Activated CD4-positive, alpha-beta T cell treated with anti-CD3 and anti-CD28 coated beads for 48 hours (primary cell): ENCODE measurements at places on chromosomes 3 and 15.

DNA sequence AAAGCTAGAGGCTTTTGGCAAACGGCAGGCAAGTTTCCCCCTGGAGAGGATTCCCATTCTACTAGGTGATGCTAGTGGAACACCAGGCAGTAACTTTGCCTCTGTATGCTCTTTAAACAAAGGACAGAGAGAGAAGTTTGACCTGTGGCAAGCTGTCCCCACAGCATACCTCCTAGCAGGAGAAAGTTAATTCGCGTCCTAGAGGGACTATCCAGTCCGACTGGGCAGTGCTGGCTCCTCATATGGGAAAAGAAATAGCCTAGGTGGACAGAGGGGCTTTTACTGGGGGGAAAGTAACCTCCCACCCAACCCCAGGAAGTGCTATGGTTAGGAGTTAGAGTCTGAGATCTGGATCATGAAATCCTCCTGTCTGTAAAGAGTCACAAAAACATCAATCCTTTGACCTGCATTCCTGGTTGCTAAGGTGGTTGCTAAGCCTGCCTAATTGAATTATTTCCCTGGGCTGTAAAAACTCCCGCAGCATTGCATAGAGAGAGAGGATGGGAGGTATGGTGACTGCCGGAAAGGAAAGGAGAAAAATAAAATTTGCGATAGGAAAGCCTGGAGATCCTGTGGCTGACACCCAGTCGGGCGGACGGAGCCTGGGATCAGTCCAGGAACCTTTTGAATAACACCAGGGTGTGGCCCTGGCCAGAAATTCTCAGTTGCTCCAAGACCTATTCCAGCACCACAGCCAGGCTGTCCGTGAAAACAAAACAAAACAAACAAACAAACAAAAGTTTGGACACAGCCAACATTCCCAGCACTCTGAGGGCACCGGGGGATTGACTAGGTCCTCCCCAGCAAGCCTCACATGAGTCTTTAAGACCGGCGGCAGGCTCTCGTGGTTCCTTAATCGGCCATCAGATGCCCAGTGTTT is 67.7 kb upstream of the ATP11B start:
- DNase-seq: no peak

DNA sequence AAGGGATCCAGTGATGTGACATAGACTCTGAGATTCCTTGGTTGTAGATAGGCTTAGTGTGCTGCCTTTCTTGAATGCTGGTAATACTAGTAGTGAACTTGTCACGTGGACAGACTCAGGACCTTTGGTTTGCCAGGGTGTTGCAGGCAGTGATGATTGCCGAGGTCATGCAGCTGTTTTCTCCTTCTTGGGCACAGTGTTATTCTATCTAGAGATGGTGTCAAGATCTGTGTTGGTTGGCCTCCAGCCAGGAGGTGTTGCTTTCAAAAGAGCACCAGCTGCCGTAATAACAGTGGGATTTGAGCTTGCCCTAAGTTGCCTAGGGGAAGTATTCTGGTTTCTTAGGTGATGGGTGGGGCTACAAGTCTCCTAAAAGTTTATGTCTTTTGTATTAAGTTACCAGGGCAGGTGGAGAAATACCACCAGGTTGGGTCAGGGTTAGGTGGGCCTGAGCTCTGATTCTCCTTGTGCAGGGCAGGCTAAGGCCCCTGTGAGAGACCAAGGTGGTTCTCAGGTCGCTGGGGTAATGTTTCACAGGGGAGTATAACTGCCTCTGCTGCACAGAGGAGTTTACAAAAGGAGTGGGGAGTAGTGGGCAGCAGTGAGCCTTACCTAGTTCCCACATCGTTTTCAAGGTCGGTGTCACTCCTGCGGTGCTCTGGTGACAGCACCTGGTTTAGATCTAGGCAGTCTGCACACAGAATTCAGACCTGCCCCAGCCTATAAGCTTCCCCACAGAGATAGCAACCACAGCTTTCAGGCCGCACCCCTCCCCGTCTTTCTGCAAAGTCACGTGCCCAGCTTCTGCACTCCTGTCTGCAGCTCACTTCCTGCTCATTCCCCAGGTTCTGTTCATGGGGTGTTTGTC is 350.3 kb downstream of the DOCK3 start:
- DNase-seq: peak; percentile 67

DNA sequence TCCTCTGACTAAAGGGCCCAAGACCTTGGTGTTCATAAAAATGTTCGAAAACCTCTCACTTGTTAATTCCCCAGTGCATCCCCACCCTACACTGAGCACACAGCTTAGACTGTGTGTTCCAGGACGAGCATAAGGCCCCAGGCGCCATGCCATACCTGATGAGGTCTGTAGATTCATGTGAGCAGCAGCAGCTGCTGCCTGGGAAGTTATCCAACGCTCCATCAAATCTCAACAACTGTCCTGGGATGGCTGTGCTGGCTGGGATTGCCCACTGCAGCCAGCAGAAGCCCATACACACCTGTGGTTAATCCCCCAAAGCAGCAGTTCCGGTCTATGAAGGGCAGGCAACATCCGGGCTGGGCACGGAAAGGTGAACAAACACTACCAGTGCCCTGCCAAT is 391.2 kb downstream of the IL20RB start:
- DNase-seq: no peak

DNA sequence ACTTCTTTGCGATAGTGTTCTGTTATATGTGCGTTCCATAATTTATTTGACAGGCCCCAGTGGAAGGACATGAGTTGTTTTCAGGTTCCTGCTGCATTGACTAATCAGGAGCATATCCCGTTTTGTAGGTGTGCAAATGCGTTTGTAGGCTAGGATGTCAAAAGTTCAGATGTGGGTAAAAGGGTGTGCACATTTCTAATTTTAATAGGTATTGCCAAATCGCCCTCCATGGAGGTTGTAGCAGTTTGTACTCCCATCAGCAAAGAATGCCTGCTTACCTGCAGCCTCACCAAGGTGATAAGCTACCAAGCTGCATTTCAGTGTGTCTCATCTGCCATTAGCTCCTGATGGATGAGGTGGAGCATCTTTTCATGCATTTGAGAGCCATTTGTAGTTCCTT is 36.3 kb downstream of the KLF13 start:
- no peak for DNase-seq

DNA sequence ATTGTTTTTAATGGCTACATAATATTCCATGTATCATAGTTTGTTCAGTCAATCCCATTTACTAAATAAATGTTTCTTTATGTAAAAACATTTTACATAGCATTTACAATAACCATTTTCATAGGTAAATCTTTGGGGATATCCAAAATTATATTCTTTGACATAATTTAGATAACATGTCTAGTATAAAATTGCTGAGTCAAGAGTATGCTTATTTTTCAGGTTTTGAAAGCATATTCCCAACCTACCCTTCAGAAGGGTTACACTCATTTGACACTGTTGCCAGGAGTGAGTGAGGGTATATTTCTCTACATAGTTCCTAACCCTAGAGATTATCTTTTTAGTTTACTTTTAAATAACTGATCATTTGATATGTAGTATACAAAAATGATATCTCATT is 84.6 kb upstream of the ADAMTSL3 start:
- DNase-seq: no peak

- DNase-seq: no peak
Measured at GRCh38 chr3:71728632-71729342, 3.6 kb upstream of the EIF4E3 start.

DNA sequence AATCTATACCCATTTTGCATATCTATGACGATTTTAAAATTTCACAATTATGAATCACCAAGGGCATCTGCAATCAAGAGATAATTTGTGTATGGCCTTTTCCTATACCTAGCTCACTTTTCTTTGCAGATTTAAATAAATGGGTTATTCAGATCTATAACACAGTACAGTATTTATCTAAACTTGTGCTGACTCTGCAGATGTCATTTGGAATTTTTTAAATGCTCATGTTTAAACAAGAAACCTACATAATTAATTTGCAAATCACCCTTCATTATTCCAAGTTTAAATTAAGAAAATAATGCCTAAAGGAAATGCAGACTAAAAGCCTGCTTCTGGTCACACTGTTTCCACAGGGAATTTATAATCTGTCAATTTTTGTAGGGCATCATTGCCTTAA is 284.2 kb downstream of the SI start:
- no peak for DNase-seq

DNA sequence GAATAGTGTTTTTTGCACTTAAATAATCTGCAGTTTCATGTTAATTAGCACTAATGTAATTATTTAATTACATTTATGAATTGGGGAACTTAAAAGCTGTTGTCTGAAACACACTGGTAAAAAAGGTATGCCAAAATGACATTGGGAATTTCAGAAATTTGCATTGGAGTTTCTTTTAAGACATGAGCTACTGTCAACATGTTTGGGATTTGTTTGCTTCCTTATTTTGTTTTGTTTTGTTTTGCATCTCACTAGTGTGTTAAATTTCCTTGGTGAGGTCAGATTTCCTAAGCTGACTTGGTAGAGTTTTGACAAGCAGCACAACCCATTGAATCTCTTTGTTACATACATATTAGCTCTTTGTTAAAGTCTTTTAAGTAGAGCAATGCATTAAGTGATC is 119.4 kb downstream of the IQCH start:
- no peak for DNase-seq

- peak; percentile 64 for DNase-seq
Measured at GRCh38 chr3:10594915-10595314, 89.5 kb upstream of the ATP2B2 start.

- DNase-seq: no peak
Measured at GRCh38 chr3:107574650-107575049, 51.9 kb downstream of the BBX start.

- no peak for DNase-seq
Measured at GRCh38 chr15:63094495-63094931, 27.1 kb upstream of the LACTB start.

GRCh38 chr3:172617976-172618375 is 92.9 kb downstream of the NCEH1 start:
- DNase-seq: no peak

DNA sequence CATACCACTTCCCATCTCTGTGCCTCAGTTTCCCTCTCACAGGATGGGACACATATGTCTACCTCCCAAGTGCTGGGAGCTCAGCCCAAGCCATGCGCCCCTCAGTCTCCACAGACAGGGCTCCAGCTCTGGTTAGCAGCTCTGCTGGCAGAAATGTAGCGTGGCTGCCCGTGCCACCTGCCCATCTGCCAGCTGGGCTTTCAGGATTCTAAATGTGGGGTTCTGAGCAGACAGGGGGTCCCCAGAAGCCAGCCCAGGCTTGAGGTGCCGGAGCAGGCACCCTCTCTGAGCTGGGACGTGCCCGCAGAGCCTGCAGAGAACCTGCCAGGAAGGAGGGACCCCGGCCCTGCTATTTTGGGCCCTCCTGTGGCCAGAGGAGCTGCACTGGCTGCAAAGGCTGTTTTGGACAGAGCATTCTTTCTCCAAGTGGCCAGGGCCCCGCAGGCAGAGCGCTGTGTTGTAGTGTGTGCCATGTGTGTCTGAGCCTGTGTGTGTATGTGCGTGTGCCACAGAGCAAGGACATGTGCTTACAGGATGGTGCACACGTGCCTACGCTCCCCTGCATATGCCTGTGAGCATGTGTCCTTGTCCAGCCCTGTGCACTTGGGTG is 31.7 kb downstream of the PSTPIP1 start:
- DNase-seq: peak; percentile 2

- DNase-seq: no peak
Measured at GRCh38 chr3:152384412-152384811, 115.7 kb downstream of the MBNL1 start.

DNA sequence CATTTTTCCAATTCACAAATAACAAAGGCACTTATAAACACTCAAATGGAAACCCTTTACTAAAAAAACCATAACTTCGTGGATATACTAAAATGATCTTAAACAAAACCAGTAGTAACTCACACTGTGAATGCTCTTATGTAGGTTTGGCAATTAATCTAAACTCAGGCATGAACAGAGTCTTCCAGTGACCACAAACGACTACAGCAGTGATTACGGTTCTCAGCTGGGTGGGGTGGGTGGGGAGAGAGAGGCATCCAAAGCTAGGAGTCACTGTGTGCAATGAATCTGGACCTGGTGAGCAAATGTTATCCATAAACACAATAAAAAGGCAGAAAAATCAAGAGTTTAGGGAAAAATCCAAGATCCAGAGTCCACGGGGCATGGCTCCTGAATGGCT is 21.3 kb downstream of the SLC12A8 start:
- no peak for DNase-seq

- peak; percentile 48 for DNase-seq
Measured at GRCh38 chr3:129315223-129315997, 36.7 kb downstream of the HMCES start.

DNA sequence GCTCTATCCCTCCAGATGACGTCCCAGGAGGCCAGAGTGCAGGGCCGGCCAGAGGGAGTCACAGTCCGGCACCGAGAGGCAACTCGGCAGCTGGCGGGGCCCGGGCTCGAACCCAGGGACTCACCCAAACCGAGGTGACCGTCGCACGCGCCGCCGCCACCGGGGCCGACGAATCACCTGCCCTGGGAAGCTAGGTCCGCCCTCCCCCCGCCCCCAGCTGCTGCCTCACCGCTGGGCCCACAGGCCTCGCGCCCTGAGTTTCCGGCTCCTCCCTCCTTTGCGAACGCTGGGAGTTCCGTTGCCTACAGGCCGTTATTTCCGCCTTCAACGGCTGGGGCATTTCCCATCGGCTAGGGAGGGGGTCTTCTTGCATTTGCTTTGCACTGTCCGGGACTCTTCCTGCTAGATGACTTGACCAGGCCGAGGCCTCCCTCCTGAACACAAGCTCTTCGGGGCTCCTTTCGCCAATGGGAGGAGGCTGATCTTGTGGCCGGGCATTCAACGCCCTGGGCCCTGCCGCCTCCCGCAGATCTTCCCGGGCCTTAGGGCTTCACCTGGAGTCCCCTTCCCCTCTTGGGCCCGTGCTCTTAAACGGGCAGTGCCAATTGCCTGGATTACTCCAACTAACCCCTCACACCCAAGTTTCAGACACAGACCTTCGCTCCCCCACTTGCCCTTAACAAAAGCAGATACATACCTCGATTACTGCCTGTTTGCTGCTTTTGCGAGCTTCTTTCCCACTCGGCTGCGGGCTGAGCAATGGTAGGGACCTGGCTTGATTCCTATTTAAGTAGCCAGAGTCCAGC is at the start of gene SNUPN:
Gene SNUPN, minus strand, starts transcription at position 184 of the 806 bp plus-strand sequence. CDS start 4,674 bp downstream, outside the sequence.
- DNase-seq: peak; percentile 97

- no peak for DNase-seq
Measured at GRCh38 chr15:26157081-26157480, 294.0 kb upstream of the ATP10A start.

- no peak for DNase-seq
Measured at GRCh38 chr15:77624868-77625267, 7.8 kb downstream of the LINGO1 start.

GRCh38 chr3:82194870-82195269 is 433.4 kb upstream of the GBE1 start:
- no peak for DNase-seq

DNA sequence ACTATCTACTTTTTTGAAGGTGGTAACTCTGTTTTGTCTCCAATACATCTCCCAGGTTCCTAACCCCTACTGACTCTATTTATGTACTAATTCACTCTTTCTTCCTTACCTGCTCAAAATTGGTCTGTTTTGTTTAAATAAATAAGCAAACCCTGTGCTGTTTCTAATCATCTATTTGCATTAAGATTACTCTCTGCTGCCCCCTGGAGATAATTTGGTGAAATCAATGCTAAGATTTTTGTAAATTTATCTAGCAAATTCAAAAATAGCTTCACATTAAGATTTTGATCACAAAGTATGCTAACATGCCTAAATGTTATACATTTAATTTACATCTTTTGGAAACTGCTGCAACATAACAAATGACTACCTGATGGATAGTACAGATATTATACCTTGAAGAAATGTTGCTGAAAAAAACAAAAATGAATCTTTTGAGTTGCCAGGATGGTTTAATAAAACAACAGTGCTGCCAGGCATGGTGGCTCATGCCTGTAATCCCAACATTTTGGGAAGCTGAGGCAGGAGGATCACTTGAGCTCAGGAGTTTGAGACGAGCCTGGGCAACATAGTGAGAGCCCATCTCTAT is 4.4 kb upstream of the CD200R1 start:
- no peak for DNase-seq
